ENCODE measurements at places on chromosomes 7 and 10. TPM values are rescaled to one million over a fixed set of nuclear protein-coding genes. Genes with fewer than 3 reads are reported as not detected.
A peak's percentile ranks its signal among the peaks of the same experiment; 100 is the strongest.

- H3K27ac ChIP-seq = no peak overlapping the region
- no peaks in the 10 kb centered on the region for H3K36me3 ChIP-seq
- no peak for DNase-seq
- peaks cover 8% of the 10 kb centered on the region for H3K27me3 ChIP-seq
These were observed 1081.6 kb downstream of the TYW1 start for GRCh38 chr7:68078157-68078710.

DNA sequence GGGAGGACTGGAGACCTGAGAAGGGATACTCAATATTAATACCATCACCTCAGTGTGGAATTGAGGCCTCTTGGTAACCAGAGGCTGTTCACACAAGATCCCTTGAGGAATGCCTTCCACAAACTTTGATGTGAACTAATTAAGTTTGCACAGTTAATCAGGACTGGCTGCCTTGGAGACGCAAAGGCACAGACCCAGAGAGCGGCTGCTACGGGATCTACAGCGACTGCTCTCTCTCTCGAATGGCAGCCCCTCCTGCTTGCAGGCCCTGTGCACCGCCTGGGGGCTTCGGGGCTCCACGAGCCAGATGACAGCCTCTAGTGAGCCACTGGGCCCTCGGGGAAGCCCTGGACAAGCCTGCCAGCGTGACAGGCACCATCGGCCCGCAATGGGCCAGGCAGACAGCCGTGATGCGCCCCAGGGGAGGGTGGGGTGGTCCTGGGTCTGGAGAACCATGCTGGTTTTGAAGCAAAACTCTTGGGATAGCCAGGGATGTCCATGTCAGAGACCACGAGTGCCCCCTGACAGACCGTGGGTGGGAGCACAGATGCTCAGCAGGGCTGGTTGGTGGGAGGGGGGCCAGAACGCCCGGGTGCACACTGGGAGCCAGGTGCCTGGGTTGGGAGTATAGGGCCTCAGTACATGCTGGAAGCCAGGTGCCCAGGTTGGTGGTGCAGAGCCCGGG is 195.6 kb downstream of the ELFN1 start:
- H3K4me1 ChIP-seq = no peaks in the 10 kb centered on the region
- H3K27me3 ChIP-seq = no peaks in the 10 kb centered on the region
- no peak for DNase-seq
- peak overlapping the region; percentile 51 for H3K27ac ChIP-seq
- no peak overlapping the region for H3K4me3 ChIP-seq
- no peaks in the 10 kb centered on the region for H3K36me3 ChIP-seq

VPS41 gene
- total RNA-seq = 69.6 TPM

FAM221A gene
- total RNA-seq = 20.8 TPM

DNA sequence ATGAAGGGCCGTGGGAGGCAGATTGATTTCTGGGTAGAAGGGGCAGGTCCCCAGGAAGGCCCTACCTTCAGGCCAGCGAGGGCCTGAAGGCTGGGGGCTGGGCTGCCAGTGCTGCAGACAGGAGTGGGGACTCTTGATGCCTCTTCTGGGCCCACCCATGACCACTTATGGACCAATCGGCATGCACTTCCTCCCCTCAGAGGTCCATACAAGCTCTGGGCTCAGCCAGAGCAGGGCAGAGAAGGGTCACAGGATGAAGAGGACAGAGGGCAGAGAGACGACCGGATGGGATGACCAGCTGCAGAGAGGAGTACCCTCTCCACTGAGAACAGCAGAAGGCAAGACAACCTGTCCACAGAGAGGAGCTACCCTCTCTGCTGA is 120.1 kb downstream of the DYNC2I1 start:
- no peaks in the 10 kb centered on the region for H3K4me1 ChIP-seq
- H3K36me3 ChIP-seq = no peaks in the 10 kb centered on the region
- H3K4me3 ChIP-seq = no peak overlapping the region
- no peaks in the 10 kb centered on the region for H3K27me3 ChIP-seq
- no peak overlapping the region for H3K27ac ChIP-seq
- peak; percentile 79 for DNase-seq

DNA sequence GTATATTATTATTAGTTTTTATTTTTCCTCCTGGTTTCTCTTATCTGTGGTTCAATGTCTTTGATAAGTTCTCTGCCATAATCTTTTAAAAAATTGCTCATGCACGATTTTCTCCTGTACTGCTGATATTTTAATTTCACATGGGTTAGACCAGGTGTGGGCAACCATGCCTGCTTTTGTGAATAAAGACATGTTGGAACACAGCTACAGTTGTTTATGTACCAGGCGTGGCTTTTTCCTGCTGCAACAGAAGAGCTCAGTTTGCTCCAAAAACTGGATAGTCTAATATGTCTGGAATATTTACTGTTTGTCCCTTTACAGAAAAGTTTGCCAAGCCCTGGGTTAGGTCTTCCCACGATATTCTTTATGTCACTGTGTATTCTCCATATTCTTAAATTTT is 105.2 kb downstream of the VWC2 start:
- DNase-seq = no peak
- no peaks in the 10 kb centered on the region for H3K36me3 ChIP-seq
- H3K4me3 ChIP-seq = no peak overlapping the region
- no peak overlapping the region for H3K27ac ChIP-seq
- no peaks in the 10 kb centered on the region for H3K4me1 ChIP-seq
- H3K27me3 ChIP-seq = no peaks in the 10 kb centered on the region

DNA sequence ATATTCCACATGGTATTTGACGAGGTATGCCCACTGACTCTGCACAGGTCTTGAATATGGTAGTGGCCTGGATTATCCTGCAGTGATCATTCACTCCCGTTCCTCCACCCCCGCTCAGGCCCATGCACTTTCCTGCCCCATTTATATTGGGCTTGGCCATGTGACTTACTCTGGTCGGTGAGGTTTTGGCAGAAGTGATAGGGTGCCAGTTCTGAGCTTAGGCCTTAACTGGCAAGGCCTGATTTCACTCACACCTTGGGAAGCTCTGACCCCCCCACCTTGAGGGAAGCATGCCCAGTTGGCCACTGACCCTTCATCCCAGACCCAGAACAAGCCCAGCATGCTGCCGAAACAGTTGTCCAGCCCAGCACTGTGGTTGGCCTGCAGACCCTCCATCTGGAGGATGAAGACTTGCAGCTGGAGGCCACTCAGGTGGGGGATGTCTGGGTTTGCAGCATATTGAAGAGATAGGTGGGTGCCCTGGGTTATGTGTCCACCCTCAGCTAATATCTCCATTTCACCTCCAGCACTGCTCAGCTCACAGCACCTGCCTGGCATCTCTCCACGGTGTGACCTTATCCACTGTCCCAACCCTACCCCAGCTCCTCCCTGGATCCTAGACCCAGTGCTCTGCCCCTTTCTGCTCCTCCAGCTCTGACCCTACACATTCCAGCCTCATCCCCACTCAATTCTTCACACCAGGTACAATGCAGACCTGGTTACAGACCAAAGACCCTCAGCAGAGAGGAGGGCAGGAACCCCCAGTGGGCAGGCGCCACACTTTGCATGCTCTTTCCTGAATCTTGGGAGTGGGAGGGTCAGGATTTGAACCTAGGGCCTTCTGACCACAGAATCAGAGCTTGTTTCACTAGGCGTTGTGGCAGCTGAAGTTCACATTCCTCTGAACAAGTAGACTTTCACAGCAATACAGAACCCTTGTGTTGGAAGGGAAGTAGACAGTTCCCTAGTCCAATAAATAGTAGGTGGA is 138.1 kb upstream of the CHST15 start:
- H3K36me3 ChIP-seq = no peaks in the 10 kb centered on the region
- H3K27ac ChIP-seq = no peak overlapping the region
- H3K4me3 ChIP-seq = no peak overlapping the region
- no peaks in the 10 kb centered on the region for H3K27me3 ChIP-seq

NPC1L1 gene
- total RNA-seq = 2.0 TPM

All from endodermal cell (in vitro differentiated cells).